ENCODE measurements at places on chromosomes 7 and 10.

- DNase-seq = no peak
Observed at GRCh38 chr7:90726120-90726519, 130.0 kb downstream of the CDK14 start.

GRCh38 chr10:58972576-58973234 lies 203.7 kb upstream of the PHYHIPL start:
- DNase-seq = no peak

GRCh38 chr10:17445400-17445998 lies 8.9 kb downstream of the ST8SIA6 start:
- DNase-seq = no peak

DNA sequence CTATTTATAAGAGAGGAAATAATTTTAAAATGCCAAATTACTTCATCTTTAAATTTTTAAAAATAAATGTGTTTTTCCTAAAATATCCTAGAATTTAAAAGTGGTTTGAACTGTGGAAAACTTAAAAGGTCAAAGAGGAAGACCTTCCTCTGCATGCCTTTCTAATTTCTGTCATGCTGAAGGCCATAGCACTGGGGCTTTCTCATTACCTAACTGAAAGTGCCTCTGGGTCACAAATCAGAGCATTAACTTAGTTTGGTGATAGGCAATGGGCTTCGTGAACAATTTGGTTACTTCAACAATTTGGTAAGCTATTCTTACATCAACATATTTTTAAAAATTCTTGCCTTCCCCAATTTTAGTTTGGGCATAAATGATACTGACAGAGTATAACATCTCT lies 100.2 kb upstream of the SAMD8 start:
- no peak for DNase-seq

GRCh38 chr10:107164992-107165391 lies 486 bp upstream of the SORCS1 start:
- no peak for DNase-seq

DNA sequence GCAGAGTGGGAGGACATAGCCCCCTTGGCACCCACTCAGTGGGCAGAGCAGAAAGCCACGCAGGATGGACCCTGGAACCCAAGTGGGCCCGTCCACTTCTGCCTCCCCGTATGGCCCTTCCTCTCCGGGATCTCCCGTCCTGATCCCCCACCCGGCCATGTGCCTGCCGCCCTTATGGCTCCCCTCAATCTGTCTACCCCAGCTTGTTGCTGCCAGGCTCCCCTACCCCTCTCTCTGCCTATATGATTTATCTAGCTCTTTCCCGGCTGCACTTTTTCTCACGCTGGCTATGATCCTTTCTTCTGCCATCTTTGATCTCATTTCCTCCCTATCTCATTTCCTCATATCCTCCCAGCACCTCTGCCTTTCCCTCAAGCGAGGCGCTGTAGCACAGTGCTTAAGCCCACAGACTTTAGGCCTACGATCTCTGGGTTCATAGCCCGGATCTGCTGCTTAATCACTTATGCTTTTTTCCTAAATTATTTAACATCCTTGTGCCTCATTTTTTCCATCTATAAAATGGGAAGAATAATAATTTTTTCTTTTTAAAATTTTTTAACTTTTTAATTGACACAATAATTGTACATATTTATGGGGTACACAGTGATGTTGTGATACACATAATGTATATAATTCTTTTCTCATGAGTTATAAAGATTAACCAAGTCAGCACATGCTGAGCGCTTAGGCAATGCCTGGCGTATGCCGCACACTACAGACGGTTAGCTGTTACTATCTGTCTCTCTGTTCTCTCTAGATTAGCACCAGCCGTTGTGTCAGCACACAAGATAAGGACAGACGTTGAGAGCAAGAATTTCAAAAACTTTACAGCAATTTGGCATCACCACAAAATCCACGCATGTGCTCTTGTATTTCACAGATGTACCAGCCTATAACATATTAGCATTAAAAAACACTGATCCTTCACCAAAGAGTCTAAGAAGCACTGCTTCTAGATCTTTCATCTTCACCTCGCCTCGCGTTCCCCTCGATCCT lies 18.1 kb downstream of the KCNH2 start:
- no peak for DNase-seq

DNA sequence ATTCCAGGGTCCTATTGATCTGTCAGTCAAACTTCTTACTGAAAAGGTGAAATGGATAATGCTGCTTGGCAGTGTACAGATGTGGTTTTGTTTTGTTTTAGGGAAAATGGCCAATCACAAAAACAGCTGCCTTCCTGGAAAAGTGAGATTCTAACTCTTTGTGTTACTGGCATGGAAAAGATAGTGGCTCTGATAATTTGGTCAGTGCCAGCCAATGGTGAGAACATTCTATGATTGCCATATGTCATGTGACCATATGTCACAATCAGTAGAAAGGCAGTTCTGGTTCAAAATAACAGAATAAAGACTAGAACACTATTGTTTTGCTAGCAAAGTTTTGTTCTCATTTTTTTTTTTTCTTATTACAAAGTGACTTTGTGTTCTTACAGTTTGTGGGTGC lies 139.2 kb upstream of the CCDC6 start:
- no peak for DNase-seq

DNA sequence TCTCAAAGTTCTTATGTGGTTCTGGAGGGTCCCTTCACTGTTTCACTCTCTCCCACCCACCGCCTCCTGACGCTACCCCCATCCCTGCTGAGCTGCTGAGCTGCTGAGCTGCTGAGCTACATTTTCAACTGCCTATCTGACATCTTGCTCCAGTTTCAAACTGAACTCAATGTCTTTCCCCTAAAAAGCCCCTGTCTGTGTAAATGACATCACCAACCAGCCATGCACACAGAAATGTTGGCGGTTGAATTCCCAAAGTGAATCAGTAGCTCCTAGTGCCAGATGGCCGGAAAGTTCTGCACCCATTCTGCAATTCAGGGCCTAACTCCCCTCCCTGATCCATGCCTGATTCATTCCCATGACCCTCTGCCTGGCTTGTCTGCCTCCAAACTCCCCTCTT lies 71.2 kb downstream of the WNT2 start:
- DNase-seq = no peak

- no peak for DNase-seq
Observed at GRCh38 chr7:100132697-100133151, 6.0 kb downstream of the MBLAC1 start.

DNA sequence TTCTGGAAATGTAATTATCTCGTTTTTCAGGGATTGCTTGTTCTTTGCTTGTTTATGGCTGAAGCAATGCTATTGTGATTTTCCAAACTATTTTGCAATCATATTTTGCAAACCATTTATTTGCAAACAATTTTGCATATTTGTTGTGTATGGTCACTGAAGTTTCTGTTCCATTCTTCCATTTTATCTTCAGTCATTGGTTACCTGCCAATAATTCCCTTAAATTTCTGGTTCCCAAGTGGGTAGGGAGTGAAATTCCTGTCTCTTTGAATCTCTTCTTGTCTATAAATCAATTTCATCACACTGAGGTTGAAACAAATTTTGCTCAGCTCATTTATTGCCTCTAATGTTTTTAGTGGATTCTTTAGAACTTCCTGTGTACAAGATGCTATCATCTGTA lies 401.7 kb upstream of the VWC2 start:
- no peak for DNase-seq

GRCh38 chr7:118846977-118847376 lies 622.5 kb downstream of the ANKRD7 start:
- DNase-seq = no peak

DNA sequence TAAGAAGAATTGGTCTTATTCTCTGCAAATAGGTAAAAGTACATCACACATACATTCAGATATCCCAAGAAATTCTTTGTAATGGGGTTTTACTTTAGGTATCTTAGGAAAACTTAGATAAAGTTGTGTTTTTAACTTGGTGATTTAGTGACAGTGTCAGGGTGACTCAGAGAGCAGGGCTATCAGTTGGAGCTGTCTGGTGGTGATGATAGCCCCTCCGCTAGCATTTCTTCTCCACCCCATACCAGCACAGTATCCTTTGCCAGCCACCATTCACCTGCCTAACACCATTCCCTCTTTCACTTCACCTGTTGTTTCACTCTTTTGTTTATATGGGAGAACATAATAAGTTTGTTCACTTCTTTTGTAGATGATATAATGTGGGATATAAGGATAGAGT lies 30.4 kb downstream of the VPS50 start:
- no peak for DNase-seq

DNA sequence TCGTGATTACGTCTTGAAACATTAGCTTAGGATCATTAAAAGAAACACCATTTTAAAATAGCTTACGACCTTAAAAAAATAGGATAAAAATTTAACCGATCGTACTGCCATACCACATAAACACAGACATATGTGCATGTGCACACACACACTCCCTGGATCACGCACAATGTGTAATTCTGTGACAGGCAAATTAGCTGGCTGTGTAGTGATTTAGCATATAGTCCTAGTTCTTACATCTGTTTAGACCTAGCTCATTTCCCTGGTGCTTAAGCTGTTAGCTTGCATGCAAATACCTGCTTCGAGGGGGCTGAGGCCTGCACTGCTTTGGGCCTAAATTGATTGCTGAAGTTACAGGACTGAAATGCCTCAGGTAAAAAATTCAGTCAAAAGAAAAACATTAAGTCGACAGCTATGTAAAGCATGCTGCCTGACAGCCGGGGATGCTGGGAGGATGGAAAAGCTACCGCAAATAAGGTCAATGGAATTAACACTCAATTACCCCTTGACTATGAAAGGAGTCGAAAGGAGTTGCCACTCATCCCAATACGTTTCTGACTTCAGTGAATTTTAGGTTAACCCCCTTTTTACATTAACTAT lies 267.1 kb upstream of the FZD8 start:
- no peak for DNase-seq

DNA sequence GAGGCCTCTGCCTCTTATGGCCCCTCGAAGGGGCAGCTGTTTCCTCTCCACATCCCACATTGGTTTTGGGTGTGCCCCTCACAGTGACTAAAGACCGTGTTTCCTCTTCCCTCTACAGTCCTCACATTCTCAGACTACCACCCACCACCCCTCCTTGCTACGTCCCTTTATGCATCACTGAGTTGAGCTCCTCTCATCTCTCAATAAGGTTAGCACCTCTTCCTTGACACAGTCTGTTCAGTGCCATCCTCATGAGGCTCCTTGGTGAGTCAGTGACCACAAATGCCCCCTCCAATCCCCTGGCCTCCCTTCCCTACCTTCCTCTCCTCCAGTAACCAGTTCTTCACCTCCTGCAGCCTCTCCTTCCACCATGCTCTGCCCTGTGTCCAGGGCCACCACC lies 239.1 kb upstream of the MYO3A start:
- no peak for DNase-seq

DNA sequence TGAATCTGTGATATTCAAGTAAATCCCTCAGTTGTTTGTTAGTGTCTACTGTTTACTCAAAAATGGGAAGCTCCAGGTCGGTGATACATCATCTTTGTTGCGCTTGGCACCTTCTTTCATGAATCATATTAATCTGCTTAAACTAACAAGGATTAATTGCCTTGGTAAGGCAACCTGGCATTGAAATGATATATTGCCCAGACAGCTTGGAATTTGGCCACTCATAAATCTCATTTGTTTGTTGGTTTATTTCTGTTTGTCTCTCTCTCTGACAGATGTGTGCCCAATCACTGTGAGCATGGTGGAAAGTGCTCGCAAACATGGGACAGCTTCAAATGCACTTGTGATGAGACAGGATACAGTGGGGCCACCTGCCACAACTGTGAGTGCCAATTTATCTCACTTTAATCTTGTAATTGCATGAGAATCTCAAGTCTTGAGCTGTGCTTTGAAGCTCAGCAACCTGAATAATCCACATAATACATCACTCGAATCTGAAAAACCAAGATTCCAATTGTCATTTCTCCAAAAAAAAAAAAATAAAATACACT lies 1104.8 kb upstream of the C7orf33 start:
- no peak for DNase-seq

GRCh38 chr10:122149561-122150505 lies 121.3 kb upstream of the BTBD16 start:
- DNase-seq = no peak

DNA sequence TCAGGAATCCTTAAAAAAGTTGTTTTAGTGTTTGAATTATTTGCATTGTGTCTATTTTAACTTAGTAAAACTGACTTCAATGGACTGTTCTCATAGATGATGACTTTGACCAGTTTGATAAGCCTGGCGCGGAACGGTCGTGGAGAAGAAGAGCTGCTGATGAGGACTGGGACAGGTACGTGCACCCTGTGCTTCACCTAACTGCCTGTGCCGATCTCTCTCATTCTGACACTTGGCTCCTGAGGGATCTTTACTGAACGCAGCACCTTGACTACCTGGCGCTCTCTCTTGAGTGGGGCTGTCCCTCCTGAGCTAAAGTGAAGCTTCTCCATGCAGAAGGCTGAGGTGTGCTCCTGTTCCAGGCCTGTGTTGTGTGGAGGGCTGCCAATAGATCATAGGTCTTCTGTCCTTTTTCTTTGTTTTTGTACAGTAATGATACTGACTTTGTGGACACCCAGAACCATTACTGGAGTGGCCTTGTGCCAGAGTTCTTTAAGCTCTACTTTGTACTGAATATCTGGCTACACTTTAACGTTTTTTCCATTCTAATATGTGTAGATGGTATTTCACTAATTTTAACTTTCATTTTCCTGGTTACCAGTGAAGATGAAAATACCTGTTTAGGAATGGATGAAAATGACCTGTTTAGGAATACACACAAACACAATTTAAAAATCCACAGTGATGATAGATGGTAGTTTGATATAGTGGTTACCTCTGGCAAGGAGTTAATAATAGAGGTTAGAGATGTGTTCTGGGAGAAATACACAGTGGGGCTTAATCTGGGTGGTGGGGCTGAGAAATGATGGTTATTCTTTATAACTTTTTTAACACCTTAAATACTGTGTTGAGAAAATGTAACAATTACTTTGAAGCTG lies 20.9 kb downstream of the RBM33 start:
- no peak for DNase-seq

Data from stimulated activated CD8-positive, alpha-beta memory T cell treated with anti-CD3 and anti-CD28 coated beads, Interleukin-4, amount 100 ng/mL, for 1 hour (primary cell).